ENCODE measurements at places on chromosomes 11 and 22. TPM values are rescaled to one million over a fixed set of nuclear protein-coding genes. Genes with fewer than 3 reads are reported as not detected.

DNA sequence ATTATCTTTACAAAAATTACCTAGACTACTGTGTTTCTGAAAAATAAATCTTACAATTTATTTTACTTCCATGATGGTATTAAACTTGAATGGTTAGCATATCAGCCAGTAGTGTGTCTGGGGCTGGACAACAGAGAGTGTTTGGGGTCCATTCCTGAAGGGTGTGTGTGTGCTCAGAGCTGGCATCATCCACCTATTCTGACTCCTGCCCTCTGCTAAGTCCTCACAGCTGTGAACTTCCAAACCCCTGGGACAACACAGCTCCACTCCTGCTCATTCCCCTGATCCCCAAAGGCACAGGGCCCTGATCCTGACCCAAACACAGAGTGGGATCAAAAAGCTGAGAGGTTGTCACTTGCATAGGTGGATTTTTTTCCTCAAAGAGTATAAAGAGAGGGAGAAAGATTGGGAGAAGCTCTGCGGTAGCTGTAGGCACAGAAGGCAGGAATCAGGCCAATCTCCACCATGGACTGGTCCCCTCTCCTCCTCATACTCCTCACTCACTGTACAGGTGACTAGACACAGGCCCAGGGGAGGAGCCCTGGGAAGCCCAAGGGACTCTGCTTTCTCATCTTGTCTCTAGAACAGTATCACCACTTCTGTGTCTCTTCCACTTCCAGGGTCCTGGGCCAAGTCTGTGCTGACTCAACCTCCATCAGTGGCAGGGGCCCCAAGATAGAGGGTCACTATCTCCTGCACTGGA is 55.7 kb upstream of the TOP3B start:
- DNase-seq = no peak

DNA sequence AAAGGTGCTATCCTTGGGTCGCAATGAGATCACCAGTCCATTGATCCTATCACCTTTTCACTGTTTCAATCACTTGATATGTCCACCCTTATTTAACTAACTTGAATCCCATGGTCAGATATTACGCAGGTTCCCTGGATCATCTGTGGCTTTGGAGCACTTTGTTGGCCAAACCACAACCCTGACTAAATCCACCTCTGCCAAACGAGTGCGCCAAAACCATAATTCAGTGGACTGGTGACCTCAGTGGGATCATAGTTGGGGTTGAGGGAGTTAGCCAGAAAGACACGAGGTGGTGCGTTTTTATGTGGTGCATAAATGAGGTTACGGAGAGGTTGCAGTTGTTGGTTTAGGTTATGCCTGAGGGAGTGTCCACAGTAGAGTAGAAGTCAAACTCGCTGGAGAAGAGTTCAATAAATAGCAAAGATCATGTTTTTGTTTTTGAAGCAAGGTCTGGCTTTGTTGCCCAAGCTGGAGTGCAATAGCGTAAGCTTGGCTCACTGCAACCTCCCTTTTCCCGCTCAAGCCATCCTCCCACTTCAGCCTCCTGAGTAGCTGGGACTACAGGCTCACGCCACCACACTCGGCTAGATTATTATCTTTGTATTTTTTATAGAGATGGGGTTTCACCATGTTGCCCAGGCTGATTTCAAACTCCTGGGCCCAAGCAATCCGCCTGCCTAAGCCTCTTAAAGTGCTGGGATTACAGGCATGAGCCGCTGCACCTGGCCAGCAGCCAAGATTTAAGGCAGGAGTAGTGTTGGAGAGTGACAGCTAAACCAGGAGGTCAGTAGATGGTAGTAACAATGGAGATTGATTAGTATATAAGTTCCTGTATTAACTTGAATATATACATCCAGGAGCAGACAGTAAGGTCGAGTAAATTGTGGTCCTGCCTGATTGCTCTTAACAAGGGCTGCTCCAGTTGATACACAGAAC is 4.5 kb downstream of the FOXR1 start:
- no peak for DNase-seq

- no peak for DNase-seq
These were observed 1.2 kb downstream of the BIRC3 start for GRCh38 chr11:102318469-102318868.

DNA sequence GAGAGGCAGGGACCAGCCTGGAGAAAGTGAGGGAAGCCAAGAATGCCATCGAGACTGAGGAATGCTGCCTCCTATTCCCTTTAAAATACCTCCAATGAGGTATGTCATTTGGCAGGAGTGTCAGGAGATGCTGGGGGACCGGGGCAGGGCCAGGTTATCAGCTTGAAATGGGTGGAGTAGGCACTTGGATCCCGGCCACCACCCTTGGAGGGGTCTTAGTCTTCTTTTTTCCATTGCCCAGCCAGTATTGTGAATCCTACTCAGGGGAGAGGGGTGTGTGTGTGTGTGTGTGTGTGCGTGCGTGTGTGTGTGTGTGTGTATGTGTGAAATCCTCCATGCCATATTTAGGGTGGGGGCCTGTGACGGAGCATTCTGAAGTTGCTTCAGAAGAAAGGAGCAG is 116.2 kb downstream of the ZBTB16 start:
- DNase-seq = peak; percentile 36

GRCh38 chr11:108235633-108236032 is 12.8 kb downstream of the ATM start:
- DNase-seq = no peak

GSTT2 gene
- total RNA-seq = 0.62 TPM

TIMP3 gene
- total RNA-seq = 266 TPM

SCGB1C1 gene
- total RNA-seq = not detected

Data from Right ventricle myocardium superior (tissue), 1 donor.